CD8-positive, alpha-beta memory T cell (primary cell): ENCODE measurements at places on chromosomes 16 and 17.

- no peak for DNase-seq
Measured at GRCh38 chr17:14203388-14203787, 33.3 kb downstream of the CDRT15 start.

DNA sequence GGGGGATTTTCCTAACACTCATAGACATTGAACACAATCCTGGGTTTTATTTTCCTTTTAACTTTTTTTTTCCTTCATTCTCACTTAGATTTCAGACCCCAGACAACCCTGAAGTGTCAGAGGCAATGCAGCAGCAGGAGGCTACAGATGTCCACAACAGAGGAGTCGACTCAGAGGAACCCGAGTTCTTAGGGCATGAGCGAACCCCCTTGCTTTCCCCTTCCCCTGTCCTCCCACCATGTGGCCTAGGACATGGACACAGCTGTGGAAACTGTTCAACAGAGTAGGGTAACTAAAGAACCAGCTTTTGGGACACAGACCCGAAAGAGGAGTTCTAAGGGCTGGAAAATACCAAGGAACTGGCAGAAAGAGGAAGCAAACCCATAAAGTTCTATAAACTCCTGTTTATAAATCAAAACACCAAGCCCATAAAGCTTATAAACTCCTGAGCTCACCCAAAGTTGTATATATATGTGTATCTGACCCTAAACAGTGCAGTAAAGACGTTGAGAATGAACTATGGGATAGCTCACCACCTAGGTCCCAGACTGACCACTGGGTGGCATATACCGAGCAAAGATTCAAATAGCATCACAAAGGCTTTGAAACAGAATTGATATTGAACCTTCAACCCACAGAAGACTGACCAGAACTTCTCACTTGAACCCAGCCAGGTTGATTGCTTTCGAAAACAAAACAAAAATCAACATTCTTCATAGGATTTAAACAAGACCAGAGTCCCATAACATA lies 33.9 kb downstream of the CMTM4 start:
- DNase-seq = no peak

GRCh38 chr17:32298721-32299579 lies 33.3 kb downstream of the RHBDL3 start:
- DNase-seq = no peak

GRCh38 chr17:19867329-19868078 lies at the start of gene ULK2:
TSS of gene ULK2 (minus strand) at chr17:19867936. CDS start at chr17:19867417, 519 bp downstream.
- DNase-seq = peak; percentile 18

DNA sequence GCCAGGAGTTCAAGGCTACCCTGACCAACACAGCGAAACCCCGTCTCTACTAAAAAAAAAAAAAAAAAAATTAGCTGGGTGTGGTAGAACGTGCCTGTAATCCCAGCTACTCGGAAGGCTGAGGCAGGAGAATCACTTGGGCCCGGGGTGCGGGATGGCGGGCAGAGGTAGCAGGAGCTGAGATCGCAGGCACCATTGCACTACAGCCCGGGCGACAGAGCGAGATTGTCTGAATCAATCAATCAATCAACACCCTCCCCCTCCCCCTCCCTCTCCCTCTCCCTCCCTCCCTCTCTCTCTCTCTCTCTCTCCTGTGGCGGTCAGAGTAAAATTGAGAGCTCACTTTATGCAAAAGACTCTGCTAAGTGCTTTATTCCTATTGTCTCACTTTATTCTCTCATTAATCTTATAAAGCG lies 1.2 kb downstream of the HSDL1 start:
- no peak for DNase-seq

GRCh38 chr16:84867696-84868095 lies 47.9 kb downstream of the CRISPLD2 start:
- DNase-seq = no peak

DNA sequence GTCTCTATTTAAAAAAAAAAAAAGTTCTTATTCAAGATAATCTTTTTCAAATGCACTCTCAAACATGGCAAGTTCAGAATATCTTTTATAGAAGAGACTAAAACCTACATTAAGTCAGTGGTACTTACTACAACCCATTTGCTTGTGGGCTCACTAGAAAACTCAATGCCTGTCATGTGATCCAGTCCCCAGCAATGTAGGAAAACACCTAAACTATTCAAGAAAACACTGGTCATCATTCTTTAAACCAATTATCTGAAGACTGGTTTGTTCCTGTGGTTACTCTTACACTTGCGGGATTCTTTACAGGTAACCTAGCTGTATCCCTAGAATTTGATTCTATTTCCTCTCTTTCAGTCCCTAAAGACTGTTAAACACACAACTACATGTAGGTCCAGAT lies 19.6 kb downstream of the MED13 start:
- no peak for DNase-seq

GRCh38 chr16:57938936-57939871 lies 31.7 kb downstream of the CNGB1 start:
- no peak for DNase-seq

- DNase-seq = no peak
Measured at GRCh38 chr17:36017799-36018198, at the start of gene CCL23. TSS of gene CCL23 (minus strand) at chr17:36017972. CDS start at chr17:36017897, 75 bp downstream.

GRCh38 chr17:35879773-35880654 lies at the start of gene CCL5:
TSS of gene CCL5 (minus strand) at chr17:35880360.
- no peak for DNase-seq
